ENCODE measurements at places on chromosomes 12 and 14. TPM values are rescaled to one million over a fixed set of nuclear protein-coding genes. Genes with fewer than 3 reads are reported as not detected.

DNA sequence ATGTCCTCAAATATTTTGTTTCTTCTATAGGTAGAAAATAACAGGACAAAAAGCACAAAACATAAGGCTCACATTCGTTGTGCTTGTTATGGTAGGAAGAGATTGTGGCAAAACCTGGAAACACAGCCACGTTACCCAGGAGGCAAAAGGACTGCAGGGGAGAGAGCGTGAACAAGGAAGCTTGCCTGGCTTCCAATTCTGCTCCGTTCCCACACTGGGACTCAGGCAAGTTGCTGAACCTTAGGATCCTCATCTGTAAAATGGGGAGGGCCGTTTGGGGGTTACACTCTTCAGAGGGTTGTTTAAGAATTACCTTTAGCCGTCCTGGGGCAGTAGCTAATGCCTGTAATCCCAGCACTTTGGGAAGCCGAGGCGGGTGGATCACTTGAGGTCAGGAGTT is 205.3 kb downstream of the SSPN start:
- no peak for DNase-seq

Gene TPH2
- not detected for total RNA-seq

GRCh38 chr14:50804181-50804721 is 26.7 kb downstream of the NIN start:
- no peak for DNase-seq

Gene CCDC60
- 0.26 TPM for total RNA-seq

GRCh38 chr12:2689879-2690278 is 104.9 kb upstream of the FKBP4 start:
- no peak for DNase-seq

DNA sequence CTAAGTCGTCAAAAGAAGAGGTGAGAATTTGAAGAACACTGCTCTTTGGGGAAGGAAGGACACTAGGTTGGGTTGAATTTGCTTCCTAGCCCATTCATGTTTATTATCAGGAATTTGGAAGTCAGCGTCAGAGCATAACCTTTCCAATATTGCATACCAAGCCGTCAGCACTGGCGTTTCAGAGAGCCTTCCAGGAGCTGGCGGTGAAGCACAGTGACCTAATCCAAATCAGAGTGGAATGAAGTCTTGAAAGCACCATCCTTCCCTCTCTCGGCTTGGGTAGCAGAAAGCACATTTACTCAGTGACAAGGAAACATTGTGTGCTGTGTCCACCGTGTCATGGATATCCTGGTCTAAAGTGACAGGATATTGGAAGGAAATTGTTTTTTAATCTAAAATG is 240.3 kb upstream of the PELI2 start:
- no peak for DNase-seq

Gene NPFF
- not detected for total RNA-seq

DNA sequence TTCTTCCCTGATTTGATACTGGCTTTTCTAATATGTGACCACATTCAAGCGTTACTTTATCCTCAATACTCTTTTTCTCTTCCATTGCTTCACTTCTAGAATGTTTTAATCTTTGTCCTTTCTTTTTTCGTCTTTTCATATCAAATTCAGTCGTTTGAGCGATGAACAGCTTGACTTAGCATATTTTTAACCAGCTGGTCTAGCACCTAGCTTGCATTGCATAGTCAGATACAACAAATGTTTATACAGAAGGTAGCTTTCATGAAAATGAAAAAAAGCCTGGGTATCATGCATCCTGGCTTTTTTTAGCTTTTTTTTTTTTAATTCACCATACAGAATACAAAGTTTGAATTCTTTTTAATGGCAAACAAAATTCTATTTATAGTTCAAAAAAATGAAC is 1.2 kb downstream of the SOX5 start:
- DNase-seq, result no peak

Gene CLEC1B
- not detected for total RNA-seq

Gene PRB4
- not detected for total RNA-seq

Gene ASCL1
- not detected for total RNA-seq

GRCh38 chr14:51576879-51577278 is 74.8 kb upstream of the FRMD6 start:
- DNase-seq, result peak; percentile 79

DNA sequence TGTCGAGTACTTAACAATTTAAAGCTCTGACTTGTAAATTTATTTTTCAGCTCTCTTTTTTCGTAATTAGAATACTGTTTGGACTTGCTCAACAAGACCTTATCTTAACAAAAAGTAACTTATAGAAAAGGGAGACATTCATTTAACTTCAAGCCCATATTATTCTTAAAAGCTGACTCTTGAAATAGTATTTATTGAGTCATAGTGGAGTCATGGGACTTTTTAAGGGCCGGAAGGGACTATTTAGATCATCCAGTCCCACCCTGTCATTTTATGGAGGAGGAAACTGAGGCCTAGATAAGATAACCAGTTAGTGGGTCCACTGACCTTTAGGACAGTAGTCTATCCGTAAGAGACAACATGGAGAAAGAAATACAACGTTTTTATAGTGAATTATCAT is 1.5 kb downstream of the RAP1B start:
- peak; percentile 79 for DNase-seq

- DNase-seq, result no peak
These were observed 51.4 kb upstream of the CCT2 start for GRCh38 chr12:69533844-69534243.

DNA sequence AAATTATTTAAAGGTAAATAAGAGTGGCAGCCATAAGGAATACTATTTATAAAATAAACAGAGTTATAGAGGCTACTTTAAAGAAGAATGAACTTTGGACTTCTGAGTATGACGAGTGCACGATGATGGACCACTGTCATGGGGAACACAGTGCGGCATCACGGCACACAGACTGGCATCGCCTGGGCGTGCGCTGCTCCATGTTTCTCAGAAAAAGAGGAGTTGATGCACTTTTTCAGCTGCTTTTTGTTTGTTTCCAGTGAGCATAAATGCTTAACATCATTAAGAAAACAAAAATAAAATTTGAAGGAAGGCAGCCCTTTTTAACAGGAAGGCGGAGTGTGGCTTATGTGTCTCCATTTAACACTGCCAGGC is 23.3 kb upstream of the EAPP start:
- DNase-seq, result no peak

DNA sequence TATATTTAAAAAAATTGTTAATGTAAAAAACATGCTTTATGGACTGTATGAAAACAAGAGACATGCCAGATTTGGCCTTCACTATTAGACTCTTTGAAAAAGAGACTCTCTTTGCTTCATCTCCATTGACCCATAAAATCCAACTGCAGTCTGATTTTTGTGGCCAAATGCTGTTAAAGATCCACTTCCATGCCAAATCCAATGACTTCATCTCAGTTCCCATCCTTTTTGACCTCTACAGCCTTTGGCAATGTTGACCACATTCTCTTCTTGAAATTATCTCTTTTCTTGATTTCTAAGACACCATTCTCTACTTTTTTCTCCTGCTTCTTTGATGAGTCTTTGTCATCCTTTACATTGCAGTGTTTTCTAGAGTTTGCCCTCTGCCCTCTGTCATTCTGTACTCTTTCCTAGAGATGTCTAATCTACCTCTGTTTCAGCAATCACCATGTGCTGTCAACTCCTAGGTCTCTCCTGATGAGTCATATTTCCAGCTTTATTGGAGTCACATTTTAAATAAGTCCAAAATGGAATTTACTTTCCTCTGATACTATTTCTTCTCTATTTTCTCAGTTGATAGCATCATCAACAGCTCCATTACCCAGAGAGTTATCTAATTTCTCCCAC is 2.4 kb downstream of the TMPRSS12 start:
- peak; percentile 39 for DNase-seq

DNA sequence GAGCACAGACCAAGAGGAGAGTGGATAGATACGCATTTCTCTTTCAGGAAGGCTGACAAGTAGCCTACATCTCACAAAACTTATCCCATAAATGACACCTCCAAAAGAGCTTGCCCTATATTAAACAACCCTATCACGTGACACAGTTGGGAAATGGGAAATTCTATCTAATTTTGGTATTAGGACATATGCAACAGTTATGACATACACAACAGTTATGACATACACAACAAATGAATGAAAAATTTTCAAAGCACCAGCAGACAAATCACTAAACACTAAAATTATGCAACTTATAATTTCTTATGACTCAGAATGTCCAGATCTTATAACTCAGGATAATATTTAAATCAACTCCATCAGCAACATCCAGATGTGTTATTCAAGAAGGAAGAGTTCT is 54.1 kb downstream of the DUSP16 start:
- peak; percentile 80 for DNase-seq

Gene RILPL2
- total RNA-seq, result 3.9 TPM

DNA sequence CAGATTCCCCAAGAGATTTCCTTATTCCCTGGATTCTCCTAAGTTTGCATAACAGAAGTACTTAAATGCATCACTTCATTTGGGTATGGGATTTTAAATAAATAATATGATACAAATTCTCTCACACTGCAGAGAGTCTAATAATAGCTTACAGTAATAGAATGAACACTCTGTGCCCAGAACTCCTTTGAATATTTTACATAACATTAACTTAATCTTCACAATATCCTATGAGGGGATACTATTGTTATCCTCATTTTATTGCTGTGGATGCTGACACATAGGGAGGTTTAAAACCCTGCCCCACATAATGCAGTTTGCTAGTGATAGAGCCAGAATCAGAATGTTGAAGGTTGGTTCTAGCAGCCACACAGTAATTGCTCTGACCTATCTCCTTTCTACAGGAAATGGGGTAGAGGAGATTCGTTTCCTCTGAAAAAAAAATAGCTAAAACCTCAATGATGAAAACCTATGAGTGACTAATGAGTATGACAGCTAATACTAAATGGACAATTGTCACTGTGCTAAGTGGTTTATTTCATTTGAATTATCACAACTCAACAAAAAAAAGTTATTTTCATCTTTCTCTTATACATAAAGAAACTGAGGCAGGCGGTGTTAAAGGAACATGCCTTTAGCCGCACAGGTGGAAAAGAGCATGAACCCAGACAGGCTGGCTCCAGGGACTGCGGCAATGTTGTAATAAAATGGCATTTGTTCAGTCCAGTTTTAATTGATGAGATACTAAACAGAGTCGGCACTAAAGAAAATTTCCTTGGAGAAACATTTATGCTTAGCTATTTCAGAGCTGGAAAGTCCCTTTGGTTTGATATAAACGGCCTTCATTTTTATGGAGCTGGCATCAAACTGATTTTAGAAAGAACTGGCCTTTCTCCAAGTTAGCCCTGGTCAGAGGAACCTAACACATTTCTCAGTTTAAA is 880.9 kb downstream of the NRXN3 start:
- peak; percentile 56 for DNase-seq

Gene SOX5
- under 0.01 TPM for total RNA-seq

Data from bronchial epithelial cell (primary cell).